ENCODE measurements at places on chromosomes 1 and 21.

DNA sequence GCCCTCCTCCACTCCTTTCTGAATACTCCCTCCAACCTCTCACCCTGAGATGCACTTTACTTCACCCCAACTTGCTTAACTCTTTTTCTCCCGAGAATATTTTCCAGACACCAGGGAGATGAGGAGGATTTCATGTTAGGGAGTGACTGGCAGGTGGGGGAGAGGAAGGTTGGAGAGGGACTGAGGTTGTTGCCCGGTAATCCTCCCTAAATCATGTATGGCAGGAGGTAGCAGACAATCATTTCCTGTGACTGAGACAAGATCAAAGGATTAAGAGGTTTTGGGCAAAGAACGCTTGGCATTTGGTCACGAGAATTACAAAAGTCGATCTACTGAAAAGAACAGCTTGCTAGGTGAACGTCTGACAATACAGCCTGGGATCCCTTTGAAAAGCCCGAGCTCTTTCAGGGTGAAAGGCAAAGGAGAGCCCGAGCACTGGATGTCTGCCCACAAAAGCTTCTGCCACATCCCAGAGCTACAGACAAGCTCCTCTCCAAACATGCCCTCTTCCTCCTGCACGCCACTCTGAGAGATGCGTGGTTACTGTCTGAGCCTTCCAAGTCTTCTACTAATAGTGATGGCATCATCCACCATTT lies 154.1 kb downstream of the DAB1 start:
- DNase-seq = no peak

- DNase-seq = no peak
Observed at GRCh38 chr1:175009532-175009931, 9.8 kb downstream of the CACYBP start.

DNA sequence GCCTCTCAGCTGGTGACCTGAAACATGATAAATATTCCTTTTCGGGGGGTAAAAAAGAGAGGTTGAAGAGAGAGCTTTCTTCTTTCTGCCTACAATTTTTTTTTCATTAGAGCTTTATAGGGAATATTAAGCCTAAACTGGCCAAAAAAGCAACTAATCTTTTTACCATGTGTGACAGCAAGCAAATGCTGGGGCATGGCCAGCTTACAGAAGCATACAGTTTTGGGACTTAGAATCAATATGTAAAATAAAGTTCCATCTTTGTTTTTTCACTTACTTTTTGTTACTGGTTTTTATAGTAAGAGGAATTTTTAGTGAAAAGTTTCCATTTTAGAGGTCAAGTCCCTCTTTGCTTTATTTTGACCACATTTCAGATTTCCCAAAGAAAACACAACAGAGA lies 301.2 kb upstream of the DEPDC1 start:
- no peak for DNase-seq

GRCh38 chr1:185645686-185646085 lies 88.5 kb upstream of the HMCN1 start:
- no peak for DNase-seq
